ENCODE measurements at places on chromosomes 5 and 9. TPM values are rescaled to one million over a fixed set of nuclear protein-coding genes. Genes with fewer than 3 reads are reported as not detected.

- no peak for DNase-seq
- no peaks in the 10 kb centered on the region for H3K4me1 ChIP-seq
- no peaks in the 10 kb centered on the region for H3K36me3 ChIP-seq
- H3K27ac ChIP-seq, result no peak overlapping the region
- H3K4me3 ChIP-seq, result no peak overlapping the region
- peaks cover 74% of the 10 kb centered on the region for H3K27me3 ChIP-seq
Measured at GRCh38 chr9:132168851-132169250, 7.0 kb downstream of the NTNG2 start.

Gene TMEM174
- not detected for total RNA-seq

Gene QSOX2
- 24.0 TPM for total RNA-seq

- H3K27ac ChIP-seq, result no peak overlapping the region
- H3K4me3 ChIP-seq, result no peak overlapping the region
- no peaks in the 10 kb centered on the region for H3K27me3 ChIP-seq
- peaks cover 1% of the 10 kb centered on the region for H3K36me3 ChIP-seq
Measured at GRCh38 chr9:92965061-92965758, 17.9 kb downstream of the FGD3 start.

DNA sequence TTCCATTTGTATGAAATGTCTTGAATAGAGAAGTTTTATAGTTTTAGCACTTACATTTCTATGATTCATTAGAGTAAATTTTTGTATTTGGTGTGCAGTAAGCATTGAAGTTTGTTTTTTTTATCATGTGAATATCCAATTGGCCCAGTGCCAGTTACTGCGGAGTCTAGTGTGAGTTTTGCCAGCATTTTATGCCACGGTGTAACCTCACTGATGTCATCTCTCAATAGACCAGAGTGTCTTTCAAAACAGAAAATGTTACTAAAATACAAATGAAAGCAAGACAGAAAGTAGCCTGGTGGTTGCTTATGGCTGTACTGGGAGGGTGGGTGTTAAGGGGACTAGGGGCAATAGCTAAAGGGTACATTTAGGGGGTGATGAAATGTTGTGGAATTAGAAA is 62.8 kb downstream of the IPPK start:
- H3K27me3 ChIP-seq, result no peaks in the 10 kb centered on the region
- no peak overlapping the region for H3K4me3 ChIP-seq
- H3K4me1 ChIP-seq, result no peaks in the 10 kb centered on the region
- H3K27ac ChIP-seq, result no peak overlapping the region
- no peak for DNase-seq

DNA sequence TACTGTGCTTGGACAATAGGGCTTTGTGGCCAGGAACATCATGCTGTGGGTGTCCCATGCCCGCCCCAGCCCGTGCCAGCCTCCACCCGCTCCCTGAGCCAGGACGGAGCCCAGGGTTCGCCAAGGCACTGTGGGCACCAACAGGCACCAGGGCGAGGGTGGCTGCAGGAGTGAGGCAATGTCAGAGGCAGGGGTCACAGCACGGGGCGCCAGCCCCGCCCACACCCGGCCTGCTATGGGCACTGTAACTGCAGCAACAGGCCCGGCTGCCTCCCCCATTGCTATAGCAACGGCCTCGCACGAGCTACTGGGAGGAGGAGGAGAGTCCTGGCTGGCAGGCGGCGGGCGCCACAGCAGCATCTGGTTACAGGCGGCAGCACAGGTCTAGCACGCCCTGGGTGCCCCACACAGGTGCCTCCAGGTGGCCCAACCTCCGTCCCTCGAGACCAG is 2.5 kb downstream of the ABCA2 start:
- peaks cover 3% of the 10 kb centered on the region for H3K27me3 ChIP-seq
- DNase-seq, result no peak
- H3K27ac ChIP-seq, result no peak overlapping the region
- no peaks in the 10 kb centered on the region for H3K36me3 ChIP-seq
- peaks cover 2% of the 10 kb centered on the region for H3K4me1 ChIP-seq
- H3K4me3 ChIP-seq, result no peak overlapping the region

DNA sequence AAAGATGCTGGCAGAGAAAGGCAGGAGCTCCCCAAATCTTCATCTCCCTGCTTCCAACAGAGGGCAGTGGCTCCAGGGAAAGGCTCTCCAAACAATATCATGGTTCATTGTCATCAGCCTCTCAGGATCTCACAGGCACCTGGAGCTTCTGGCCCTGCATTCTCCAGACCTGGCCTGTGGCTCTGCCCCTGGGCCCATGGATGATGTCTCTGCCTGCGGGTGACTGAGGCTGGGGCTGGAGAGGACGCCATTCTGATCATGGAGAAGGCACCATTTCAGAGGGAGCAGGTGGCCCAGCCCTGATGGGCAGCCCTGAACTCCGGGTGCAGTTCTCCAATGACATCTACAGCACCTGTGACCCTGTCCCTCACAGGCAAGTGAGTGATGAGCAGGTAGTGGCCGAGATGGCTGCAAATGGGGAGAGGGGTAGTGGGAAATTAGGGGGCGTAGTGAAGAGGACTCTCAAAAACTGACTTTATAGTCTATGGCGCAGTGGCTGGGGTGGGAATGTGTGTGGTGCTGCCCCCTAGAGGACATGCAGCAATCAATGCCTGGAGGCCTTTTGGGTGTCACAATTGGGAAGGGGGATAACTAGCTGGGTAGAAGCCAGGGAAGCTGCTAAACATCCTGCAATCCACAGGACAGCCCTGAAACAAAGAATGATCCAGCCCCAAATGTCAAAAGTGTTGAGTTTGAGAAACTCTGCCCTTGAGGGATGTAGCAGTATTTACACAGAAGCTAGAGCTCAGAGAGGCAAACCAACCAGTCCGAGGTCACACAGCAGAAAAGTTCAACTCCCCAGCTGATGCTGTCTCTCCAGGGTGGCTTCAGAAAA is 3.2 kb downstream of the SH3PXD2B start:
- DNase-seq, result no peak
- peaks cover 18% of the 10 kb centered on the region for H3K4me1 ChIP-seq
- H3K27me3 ChIP-seq, result no peaks in the 10 kb centered on the region
- H3K27ac ChIP-seq, result no peak overlapping the region
- H3K36me3 ChIP-seq, result peaks cover 8% of the 10 kb centered on the region

DNA sequence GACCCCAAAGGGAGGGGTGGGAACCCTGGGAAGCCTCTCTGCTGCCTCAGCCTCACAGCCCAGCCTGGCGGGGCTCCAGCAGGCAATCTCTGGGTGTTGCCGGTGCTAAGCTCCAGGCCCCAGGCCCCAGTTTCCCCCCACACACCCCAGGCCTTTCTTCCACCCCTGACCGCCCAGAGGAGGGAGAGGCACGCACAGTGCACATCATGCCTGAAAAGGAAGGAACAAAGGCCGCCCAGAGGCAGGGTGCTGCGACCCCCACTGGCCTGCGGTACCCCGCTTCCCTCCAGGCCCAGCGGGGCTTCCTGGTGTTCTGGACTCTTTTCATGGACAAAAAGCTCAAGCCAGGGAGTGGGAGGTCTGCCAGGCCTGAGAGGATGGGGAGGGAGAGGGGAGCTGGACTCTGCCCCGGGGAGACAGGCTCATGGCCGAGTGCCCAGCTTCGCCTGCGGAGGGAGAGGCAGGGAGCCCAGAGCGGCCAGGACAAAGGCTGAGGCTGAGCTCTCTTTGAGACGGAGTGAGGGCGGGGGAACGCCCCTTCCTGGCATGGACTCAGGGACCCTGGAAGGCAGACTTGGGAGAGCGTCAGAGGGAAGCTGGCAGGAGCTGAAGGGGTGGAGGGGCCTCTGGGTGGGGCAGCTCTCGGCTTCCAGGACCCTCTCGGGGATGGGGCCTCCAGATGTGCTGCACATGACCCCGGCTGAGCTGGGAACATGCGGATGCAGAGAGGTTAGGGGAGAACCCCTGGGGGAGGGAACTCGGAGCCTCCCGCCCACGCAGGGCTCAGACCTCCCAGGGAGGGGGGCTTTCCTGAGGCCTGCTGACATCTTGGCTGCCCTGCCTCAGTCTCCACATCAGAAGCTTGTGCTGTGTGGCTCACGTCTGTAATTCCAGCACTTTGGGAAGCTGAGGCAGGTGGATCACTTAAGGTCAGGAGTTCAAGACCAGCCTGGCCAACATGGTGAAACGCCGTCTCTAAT is 1.8 kb upstream of the ENTPD2 start:
- peaks cover 41% of the 10 kb centered on the region for H3K27me3 ChIP-seq
- no peak overlapping the region for H3K27ac ChIP-seq
- peaks cover 2% of the 10 kb centered on the region for H3K4me1 ChIP-seq
- DNase-seq, result no peak
- H3K4me3 ChIP-seq, result no peak overlapping the region

- H3K4me3 ChIP-seq, result no peak overlapping the region
- DNase-seq, result no peak
- H3K36me3 ChIP-seq, result no peaks in the 10 kb centered on the region
Measured at GRCh38 chr5:44679214-44679613, 129.5 kb upstream of the MRPS30 start.

Gene SLC25A48
- 0.34 TPM for total RNA-seq

DNA sequence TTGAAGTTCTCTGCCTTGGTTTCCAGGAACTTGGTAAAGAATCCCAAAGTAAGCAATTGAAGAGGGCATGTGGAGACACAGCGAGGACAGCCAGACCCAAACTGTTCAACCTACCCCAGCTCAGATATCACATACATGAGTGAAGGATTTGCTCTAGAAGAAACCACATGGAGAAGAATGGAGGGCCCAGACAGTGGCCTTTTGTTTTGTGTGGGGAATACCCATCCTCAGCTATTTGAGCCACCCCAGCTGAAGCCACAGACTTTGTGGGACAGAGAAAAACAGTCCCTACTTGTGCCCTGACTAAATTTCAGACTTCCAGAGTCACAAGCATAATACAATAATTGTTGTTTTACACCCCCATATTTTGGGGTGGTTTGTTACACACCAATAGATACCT is 387.1 kb downstream of the ZSWIM6 start:
- H3K27ac ChIP-seq, result no peak overlapping the region
- H3K27me3 ChIP-seq, result peaks cover 9% of the 10 kb centered on the region
- no peak overlapping the region for H3K4me3 ChIP-seq

GRCh38 chr9:95171001-95171400 is 146.5 kb downstream of the FANCC start:
- H3K27ac ChIP-seq, result no peak overlapping the region
- H3K27me3 ChIP-seq, result no peaks in the 10 kb centered on the region
- H3K36me3 ChIP-seq, result peaks cover 6% of the 10 kb centered on the region
- no peak for DNase-seq

Gene ATG10
- total RNA-seq, result 11.8 TPM

GRCh38 chr5:127942246-127943060 is 141.1 kb upstream of the SLC12A2 start:
- no peaks in the 10 kb centered on the region for H3K36me3 ChIP-seq
- H3K4me1 ChIP-seq, result peaks cover 31% of the 10 kb centered on the region
- no peak for DNase-seq
- no peak overlapping the region for H3K27ac ChIP-seq
- no peak overlapping the region for H3K4me3 ChIP-seq

DNA sequence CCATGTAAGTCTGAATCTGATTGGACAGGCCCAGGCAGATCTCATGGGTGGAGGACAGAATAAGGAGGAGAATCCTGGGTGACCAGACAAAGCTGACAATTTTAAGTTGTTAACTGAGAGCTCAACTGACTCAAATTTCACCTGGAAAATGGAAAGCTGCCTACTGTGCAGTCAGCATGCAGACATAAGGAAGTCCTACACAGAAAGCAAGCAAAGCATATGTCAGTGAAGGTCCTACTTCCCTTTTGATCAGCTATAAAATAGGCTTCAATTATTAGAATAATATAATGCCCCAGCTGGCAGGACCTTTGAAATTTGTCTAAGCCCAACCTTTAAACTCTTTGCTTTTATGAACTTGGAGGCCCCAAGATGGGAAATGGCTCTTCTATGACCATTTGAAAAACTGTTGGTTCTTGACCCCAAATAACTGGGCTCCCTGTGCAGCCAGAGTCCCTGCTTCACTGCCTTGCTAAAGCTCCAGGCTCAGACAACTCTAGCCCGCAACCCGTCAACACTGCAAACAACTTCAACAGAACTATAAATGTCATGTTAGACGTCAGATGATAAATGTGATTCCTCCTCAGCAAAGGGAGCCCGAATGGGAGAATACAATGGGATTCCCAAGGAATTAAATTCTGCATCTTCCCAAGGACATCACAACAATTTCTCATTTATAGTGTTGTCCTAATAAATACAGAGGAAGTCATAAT is 118.9 kb upstream of the ADRA1B start:
- H3K4me1 ChIP-seq, result no peaks in the 10 kb centered on the region
- no peaks in the 10 kb centered on the region for H3K36me3 ChIP-seq
- H3K27me3 ChIP-seq, result no peaks in the 10 kb centered on the region

DNA sequence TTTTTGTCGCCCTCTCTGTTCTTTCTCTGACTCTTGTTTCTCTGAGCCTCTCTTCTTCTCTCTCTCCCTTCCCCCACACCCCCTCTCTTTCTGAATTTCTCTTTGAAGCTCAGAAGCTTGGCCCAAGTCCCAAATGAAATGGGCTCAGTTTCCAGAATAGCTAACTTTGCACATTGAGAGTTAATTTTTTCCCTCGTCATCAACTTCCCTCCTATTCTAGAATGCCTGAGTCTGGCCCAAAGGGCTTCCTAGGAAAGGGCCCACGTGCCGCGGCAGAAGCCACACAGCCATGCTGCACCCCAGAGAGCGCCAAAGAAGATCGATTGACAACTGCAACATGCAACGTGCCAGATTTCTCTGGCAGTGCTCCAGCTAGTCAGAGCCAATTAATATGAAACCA is 588.8 kb upstream of the KLF4 start:
- peaks cover 90% of the 10 kb centered on the region for H3K27me3 ChIP-seq
- no peak overlapping the region for H3K27ac ChIP-seq
- no peaks in the 10 kb centered on the region for H3K36me3 ChIP-seq

Gene LURAP1L
- total RNA-seq, result 11.4 TPM

Gene IDNK
- 4.5 TPM for total RNA-seq

GRCh38 chr5:159912033-159912800 is 4.1 kb upstream of the ADRA1B start:
- H3K4me3 ChIP-seq, result no peak overlapping the region
- DNase-seq, result no peak
- H3K4me1 ChIP-seq, result peaks cover 11% of the 10 kb centered on the region
- no peak overlapping the region for H3K27ac ChIP-seq

GRCh38 chr5:25453500-25453899 is 808.7 kb upstream of the CDH10 start:
- H3K4me1 ChIP-seq, result peaks cover 8% of the 10 kb centered on the region
- no peak overlapping the region for H3K27ac ChIP-seq
- H3K27me3 ChIP-seq, result no peaks in the 10 kb centered on the region
- no peak overlapping the region for H3K4me3 ChIP-seq
- H3K36me3 ChIP-seq, result no peaks in the 10 kb centered on the region

DNA sequence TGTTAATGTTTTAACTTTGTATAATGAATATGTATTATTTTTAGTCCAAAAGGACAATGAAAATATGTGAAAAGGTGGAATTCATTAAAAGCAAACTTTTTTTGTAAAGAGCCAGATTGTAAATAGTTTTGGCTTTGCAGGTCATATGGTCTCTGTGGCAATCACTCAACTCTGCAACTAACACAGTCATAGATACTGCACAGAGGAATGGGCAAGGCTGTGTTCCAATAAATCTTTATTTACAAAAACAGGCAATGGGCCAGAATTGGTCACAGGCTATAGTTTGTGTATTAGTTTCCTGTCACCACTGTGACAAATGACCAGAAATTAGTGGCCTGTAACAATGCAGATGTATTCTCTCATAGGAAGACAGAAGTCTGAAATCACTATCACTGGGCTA is 125.4 kb upstream of the PTCH1 start:
- H3K4me3 ChIP-seq, result no peak overlapping the region
- no peak overlapping the region for H3K27ac ChIP-seq
- no peaks in the 10 kb centered on the region for H3K27me3 ChIP-seq
- H3K4me1 ChIP-seq, result no peaks in the 10 kb centered on the region

Measured in progenitor cell of endocrine pancreas (in vitro differentiated cells).